ENCODE measurements at places on chromosomes 3 and 15.

DNA sequence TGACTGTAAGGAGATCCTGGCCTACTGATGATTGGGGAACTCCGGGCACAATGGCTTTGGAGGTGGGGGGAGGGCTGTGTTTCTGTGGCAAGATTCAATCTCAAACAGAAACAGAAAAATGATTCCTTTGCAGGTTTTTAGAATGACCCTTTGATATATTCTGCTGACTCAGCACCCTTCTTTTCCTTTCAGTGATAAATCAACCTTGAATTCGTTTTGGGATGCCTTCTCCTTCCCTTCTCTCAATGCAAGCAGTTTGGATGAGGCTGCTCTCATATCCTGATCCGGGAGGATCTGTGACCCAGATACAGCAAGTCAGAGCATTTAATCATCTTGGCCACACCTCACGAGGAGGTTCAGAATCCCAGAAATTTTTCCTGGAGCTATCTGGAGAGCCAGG is 156.1 kb upstream of the PRICKLE2 start:
- DNase-seq: no peak

DNA sequence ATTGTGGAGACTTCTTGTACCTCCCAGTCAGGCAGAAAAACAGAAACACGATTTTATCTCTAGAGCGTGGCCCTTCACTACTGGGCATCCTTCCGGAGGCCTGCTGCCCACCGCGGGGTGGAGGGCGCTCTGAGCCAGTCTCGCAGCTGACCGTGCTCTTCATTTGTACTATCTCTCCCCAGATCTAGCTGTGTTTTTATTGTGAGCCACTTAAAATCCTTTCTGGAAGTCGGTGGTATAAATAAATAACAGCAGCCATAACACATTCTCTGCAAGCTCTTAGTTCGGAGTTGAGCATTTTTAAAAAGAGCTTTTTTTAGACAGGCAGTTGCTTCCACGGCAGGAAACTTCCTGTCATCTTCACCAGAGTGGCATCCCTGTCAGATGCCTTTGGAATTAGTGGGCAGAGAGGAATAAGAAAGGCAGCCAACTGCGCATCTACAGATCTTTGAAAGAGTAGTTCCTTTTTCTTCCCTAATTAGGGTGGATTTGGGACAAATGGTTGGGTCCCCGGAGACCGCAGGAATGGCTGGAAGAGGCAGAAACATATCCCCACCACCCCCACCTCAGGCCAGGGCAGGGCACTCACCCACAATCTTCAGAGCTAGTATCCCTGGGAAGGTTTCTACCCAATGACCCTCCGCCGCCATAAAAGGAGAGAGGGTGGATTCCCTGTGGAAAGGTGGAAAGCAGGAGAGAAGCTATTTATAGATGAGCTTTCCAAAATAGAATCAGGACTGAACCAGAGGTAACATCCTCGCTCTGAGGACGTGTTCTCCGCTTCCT is 91.1 kb downstream of the TOP2B start:
- no peak for DNase-seq

DNA sequence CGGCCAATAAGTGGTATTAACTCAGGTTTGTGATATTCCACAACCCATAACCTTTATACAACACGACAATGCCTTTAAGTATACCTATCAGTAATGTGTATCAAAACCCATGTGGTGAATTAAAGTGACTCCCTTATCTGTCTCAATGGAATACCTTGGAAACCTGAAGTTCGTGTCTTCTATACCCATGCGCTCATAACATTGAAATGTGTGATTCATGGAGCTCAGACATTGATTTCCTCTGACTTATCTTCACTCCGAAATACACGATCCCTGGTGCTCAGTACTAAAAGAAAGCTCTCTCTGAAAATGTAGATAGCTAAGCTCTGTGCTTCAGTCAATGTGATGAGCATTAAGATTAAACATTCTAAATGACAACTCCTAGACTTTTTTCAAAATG is 140.3 kb downstream of the TBC1D5 start:
- no peak for DNase-seq

GRCh38 chr3:59253523-59253922 is 203.7 kb upstream of the CFAP20DC start:
- DNase-seq: no peak

DNA sequence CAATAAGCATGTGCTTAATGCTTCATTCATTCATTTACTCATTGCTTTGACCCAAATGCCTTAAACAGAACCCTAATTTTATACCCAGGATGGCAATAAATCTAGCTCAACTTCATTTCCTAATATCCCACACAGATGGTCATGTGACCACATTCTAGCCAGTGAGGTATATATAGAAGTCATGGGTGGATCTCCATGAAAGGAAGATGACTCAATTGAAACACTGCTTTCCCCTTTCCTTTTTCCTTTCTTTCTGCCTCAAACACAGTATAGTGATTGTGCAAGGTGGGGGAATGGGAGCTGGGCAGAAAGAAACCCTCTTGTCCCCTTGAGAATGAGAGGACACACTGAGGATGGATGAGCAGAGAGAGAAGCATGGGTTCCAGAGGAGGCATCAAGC is 183.5 kb upstream of the PRICKLE2 start:
- no peak for DNase-seq

- no peak for DNase-seq
Observed at GRCh38 chr15:77461486-77461885, 40.8 kb downstream of the HMG20A start.

GRCh38 chr3:125394406-125394805 is 19.3 kb upstream of the ZNF148 start:
- DNase-seq: no peak

DNA sequence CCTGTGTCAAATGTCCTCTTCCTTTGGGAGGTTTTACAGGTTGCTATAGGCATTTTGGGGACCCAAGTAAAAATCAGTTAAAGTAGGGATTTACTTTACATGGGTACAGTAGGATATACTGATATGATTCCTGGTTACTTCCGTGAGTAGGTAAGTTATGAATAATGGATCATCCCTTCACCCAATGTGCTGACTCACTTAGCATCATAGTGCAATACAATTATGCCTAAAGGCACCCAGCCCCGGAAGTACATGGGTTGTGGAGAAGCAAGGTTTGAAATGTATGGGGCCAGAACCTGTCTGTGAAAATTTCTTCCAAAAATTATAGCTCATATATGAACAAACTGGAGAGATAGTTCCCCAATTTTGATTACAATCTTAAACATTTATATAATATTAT is 64.0 kb downstream of the GLB1 start:
- no peak for DNase-seq

DNA sequence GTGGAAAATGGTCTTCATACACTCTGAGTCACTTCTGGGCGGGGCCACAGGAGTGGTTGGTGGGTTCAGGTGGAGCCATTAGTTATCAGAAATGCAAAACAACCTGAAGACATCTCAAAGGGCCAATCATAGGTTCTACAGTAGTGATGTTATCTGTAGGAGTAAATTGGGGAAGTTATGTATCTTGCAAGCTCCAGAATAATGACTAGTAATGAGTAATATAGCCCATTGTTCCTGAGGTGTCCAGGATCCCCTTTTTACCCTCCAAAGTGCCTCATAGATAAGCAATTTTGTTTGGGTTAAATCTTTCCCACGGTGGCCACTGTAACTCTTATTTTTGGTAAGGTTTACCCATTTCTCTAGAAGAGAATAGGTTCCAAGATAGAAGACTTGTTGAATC is 91.7 kb downstream of the PIK3R4 start:
- DNase-seq: no peak

- no peak for DNase-seq
Observed at GRCh38 chr3:151891721-151892120, 18.3 kb downstream of the SUCNR1 start.

- no peak for DNase-seq
Observed at GRCh38 chr3:34687671-34688070, 889.2 kb downstream of the PDCD6IP start.

DNA sequence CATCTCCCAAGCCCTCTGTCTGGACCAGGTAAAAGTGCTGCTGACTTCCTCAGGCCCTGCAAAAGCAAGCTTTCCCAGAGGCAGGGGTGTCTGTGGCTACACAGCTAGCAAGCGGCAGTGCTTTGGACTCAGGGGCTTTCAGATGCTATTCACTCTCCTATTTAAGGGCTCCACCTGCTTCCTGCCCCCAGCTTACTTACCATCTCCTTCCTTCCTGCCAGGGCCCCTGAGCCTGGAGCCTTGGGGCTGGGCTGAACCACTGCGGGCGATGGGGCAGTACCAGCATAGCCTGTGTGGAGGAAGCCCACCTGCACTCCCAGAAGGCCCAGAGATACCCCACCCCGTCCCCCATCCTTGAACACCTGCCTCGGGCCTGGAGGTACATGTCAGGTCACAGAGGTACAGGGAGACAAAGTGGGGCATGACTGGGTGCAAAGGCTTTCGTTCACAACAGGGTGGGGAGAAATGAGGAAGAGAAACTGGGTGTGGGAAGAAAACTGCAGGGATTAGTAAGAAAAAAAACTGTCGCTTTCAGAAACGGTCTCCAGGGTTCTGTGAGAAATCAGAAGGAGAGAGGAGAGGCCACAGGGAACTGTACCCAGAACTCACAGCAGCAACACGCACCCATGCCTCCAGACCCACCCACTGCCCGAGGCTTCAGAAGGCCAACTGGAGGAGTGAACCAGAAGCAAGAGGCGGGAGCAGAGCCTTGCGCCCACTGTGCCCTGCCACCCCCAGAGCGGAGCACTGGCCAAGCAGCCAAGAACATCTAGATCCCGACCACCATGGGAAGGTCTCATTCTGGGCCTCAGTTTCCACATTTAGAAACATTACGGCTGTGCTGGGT is 49.5 kb downstream of the CCDC12 start:
- no peak for DNase-seq

DNA sequence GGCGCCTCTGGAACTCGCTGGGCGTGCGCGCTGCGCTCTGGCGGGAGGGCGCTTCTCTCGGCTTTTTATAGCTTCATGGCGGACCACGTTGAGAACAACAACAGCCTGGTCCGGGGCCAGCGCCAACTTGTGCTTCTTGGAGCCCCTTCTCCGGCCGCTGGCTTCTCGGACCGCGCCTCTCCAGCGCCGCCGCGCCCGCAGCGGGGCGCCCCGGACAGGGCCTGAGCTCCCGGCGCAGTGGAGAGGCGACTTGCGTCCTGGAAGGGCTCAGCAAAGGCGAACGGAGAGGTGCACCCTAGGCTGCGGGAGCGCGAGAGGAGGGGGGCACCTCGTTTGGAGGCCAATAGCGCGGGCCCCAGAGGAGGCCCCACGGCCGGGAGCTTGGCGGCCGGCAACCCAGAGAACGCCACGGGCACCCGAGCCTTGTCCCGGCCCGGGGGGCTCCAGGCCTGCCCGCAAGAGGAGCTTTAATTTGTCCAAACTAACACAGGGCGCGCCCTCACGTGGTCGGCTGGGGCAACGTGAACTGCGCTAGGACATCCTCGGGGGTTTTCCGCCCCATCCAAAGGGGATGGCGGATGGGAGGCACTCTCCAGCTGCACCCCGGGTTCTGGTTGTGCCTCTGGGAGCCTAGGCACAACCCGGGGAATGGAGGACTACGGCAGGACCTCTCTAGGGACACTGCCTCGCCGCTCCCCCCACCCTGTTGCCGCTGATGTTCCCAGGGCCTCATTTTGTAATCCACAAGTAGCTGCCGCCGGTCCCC is 37.8 kb downstream of the HMCES start:
- DNase-seq: peak; percentile 13

- DNase-seq: no peak
Observed at GRCh38 chr3:365268-365667, 168.7 kb downstream of the CHL1 start.

DNA sequence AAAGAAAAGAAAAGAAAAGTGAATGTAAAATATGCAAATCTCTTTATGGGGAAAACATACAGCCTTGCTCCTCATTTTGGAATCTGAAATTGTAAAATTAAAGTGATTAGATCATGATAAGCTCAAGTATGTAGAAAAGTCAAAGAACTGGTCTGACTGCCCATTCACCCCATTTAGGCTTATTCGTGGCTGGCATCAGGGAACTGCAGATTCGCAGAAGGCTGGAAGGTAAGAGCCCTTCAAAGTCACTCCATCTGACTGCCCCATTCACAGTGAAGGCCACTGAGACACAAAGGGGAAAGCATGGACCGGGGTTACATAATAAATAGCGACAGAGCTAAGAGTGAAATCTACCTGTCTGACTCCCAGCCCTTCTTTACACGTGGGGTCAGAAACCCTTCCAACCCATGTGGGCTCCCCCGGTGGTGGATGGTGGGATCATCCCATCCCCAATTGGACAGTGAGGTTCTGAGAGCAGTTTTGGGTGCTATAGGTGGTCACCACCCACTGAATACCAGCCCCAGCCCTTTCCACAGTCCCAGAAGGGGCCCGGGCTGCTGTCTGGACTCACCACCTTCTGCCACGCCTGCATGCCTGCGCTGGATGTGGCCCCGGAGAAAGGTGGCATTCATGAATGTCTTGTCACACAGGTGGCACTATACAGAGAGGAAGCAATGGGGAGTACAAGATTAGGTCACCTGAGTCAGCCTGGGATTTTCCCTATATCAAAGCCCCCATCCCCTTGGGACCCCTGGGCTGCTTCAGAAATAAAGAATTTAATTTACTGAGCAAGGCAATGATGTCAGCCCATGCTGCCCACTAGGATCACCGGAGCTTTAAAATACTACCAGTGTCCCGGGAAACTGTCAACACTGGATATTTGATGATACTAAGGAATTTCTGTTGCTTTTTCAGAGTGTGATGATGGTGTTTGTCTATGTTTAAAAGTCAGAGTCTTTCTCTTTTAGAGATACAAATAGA is 17.9 kb downstream of the DZIP1L start:
- no peak for DNase-seq

DNA sequence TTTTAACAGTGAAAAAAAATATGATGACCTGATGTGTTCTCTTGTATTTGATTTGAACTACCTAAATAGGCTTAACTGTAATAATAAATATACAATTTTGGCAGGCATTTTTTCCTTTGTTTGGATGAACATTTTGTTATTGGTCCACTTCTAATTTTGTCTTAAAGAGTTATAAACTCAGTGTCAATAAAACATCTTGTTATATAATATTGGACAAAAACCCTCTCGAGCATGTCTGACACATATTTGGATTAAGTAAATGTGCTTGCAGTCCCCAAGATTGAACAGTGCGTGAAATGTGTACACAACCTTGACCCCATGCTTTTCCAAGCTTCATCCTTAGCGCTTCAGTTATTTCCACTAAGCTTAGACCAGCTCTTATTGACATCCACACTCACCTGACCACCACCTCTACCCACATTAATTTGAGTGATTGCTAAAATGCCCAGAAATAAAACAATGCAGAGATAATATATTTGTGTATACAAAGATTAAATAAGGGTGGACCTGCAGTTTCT is 131.7 kb upstream of the ZBED2 start:
- DNase-seq: no peak

GRCh38 chr15:85973584-85974347 is 105.9 kb upstream of the AGBL1 start:
- no peak for DNase-seq

GRCh38 chr3:42023380-42023779 is 61.5 kb upstream of the ULK4 start:
- DNase-seq: no peak

GRCh38 chr15:31324806-31325594 is 1.6 kb upstream of the KLF13 start:
- DNase-seq: no peak

DNA sequence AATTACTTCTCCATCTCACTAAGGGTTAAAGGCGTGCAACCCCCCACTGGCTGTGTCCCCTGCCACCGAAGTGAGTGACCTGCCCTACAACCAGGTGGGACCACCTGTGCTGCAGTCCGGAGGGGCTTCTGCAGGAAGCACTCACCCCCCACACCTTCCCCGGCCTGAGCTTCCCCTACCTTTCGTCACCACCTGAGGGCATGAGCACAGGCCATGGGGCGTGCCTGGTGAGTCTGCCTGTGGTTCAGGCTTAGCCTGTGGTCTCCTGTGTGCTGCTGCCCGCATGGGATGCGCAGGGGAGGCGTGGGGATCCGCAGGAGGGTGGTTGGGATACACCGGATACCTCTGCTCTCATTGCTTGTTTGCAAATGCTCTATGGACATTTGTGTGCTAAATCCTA is 46.0 kb downstream of the KLHL25 start:
- no peak for DNase-seq
